Left renal pelvis (tissue), 4 donors: ENCODE measurements at places on chromosomes 7 and 10. TPM values are rescaled to one million over a fixed set of nuclear protein-coding genes. Genes with fewer than 3 reads are reported as not detected.

GRCh38 chr7:22662556-22663356, 64.2 kb upstream of the IL6 start:
- no peak for DNase-seq

GRCh38 chr10:17092986-17093803, 36.4 kb downstream of the CUBN start:
- no peak for DNase-seq

- no peak for DNase-seq
Measured at GRCh38 chr10:62528441-62528840, 154.3 kb downstream of the ZNF365 start.

- DNase-seq: no peak
Measured at GRCh38 chr7:49127359-49127913, 203.1 kb downstream of the CDC14C start.

- no peak for DNase-seq
Measured at GRCh38 chr10:78318305-78318704, 284.6 kb downstream of the RPS24 start.

DNA sequence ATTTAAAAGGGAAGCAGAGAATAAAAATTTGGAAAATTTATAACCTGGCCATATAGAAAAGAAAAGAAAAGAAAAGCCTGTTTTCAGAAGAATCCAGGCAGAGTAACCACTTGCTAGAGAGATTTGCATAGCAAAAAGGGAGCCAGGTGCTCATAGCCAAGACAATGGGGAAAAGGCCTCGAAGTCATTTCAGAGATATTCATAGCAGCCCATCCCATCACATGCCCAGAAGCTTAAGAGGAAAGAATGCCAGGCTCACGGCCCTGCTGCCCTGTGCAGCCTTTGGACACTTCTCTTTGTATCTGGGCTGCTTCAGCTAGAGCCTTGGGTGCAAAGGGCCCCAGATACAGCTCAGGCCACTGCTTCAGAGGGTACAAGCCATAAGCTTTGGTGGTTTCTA, 159.8 kb downstream of the CCDC7 start:
- DNase-seq: no peak

GRCh38 chr7:97847791-97848190, 24.4 kb downstream of the ASNS start:
- no peak for DNase-seq

DNA sequence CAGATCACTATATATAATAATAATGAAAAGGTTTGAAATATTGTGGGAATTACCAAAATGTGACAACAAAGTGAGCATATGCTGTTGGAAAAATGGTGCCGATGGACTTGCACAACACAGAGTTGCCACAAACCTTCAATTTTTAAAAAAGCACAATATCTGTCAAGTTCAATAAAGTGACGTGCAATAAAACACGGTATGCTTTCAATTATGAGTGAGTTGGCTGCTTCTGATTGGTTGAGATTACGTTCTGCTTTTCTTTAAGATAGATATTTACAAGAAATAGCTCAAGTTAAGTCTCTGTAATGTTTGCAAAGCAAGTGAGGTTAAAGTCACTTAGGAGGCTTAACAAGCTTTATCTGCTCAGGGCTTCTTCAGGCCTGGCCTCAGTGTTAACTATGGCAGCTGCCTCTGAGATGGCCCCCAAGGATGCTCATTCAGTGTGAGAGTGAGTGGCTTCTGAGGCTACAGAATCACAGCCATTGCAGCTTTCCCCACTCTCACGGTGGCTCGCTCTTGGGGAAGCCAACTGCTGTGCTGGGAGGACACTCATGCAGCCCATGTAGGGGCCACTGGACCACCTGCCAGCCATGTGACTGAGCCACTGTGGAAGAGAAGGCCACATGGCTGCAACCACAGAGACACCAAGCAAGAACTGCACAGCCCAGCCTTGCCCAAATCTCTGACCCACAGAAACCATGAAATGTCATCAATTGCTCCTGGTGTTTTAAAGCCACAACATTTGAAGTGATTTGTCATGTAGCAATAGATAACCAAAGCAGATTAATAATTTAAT, 78.3 kb upstream of the TMEM72 start:
- no peak for DNase-seq

DNA sequence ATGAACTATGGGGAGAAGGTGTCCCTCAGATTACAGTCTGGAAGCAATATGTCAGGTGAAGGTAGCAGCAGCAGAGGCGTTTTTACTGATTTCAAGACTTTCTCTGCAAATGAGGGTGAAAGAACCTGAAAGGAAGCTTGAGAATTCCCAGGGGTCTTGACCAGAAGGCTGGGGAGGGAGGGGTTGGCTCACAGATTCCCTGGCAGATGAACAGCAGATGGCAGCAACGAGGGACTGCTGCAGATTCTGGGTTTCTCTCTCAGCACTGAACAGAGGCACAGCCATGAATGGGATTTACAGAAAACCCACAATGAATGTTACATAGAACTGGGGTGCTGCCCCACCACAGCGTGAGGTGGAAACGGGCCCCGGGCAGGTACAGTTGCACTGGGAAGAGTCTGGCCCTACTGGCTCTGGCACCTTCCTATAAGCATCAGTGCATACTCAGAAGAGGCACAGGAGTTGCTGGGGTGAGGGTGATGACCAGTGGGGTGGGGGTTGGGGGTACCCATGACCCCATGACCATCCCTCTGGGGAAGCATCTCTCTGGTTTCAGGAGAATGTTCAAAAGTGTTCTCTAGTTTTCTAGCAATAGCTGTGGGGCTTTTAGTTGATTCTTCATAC, 317.8 kb downstream of the SH2D4B start:
- peak; percentile 8 for DNase-seq

- no peak for DNase-seq
Measured at GRCh38 chr7:30931929-30932540, 20.4 kb downstream of the AQP1 start.

DNA sequence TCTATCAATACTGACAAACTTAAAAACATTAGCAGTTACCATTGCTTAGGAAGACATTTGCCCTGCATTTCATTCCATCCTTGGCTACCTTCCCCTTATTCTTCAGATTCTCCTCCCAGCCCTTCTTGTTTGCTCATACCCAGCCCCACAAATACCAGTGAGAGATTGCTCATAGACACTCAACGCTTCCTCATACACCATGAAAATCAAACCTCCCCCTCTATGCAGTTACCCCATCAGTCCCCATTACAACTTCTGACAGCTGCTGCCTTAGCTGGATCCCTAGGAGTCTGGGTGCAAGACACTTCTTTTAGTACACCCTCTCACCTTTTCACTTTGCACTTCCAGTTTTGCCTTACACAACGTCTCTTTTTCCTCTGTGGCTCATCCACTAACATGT, 28.3 kb upstream of the PIK3CG start:
- DNase-seq: no peak

DNA sequence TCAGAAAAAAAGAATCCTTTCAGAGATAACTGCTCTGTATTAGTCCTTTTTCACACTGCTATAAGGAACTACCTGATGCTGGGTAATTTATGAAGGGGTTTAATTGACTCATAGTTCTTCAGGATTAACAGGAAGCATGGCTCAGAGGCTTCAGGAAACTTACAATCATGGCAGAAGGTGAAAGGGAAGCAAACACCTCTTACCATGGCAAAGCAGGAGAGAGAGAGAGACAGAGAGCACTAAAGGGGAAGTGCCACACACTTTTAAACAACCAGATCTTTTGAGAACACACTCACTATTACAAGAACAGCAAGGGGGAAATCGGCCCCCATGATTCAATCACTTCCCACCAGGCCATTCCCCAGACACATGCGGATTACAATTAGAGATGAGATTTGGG, 114.2 kb downstream of the TES start:
- DNase-seq: no peak

- DNase-seq: no peak
Measured at GRCh38 chr7:26658389-26659084, 205.9 kb downstream of the SKAP2 start.

- no peak for DNase-seq
Measured at GRCh38 chr7:130154131-130154500, 51.1 kb downstream of the TMEM209 start.

DNA sequence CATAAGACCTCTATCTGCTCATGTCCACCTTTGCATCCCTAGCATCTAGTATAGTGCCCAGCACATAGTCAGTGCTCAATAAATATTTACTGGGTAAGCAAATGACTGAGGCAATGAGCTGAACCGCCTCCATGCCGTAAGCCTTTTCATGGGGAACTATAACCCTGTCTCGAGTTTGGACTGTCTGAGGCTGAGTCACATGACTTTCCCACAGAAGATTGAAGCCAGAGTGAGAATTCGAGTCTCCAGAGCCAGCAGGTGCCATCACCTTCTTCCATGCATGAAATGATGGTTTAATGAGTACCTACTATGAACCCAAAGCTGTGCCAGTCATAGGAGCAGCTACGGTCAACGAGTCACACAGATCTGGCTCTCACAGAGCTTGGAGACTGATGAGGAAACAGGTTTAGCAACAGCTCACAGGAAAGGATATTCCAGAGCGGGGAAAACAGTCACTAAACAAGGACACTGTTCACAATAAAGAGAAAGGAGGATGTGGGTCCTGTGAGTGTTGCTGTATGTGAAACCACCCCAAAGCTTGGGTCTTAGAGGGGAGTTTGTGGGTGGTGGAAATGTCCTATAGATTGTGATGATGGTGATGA, 75.2 kb downstream of the TEX36 start:
- DNase-seq: no peak

GRCh38 chr10:4837551-4837950, 11.5 kb downstream of the AKR1E2 start:
- DNase-seq: no peak

GRCh38 chr10:116080553-116080952, 192.5 kb downstream of the GFRA1 start:
- no peak for DNase-seq

TMEM184A gene
- 7.2 TPM for polyA plus RNA-seq

RASA4 gene
- 28.3 TPM for polyA plus RNA-seq

CUZD1 gene
- polyA plus RNA-seq: 1.6 TPM

FAM25C gene
- polyA plus RNA-seq: not detected

CPED1 gene
- 35.8 TPM for polyA plus RNA-seq

EPHB6 gene
- 22.3 TPM for polyA plus RNA-seq

CD36 gene
- polyA plus RNA-seq: 152 TPM

ASB10 gene
- not detected for polyA plus RNA-seq
